ENCODE measurements at places on chromosomes 4 and X. TPM values are rescaled to one million over a fixed set of nuclear protein-coding genes. Genes with fewer than 3 reads are reported as not detected.

DNA sequence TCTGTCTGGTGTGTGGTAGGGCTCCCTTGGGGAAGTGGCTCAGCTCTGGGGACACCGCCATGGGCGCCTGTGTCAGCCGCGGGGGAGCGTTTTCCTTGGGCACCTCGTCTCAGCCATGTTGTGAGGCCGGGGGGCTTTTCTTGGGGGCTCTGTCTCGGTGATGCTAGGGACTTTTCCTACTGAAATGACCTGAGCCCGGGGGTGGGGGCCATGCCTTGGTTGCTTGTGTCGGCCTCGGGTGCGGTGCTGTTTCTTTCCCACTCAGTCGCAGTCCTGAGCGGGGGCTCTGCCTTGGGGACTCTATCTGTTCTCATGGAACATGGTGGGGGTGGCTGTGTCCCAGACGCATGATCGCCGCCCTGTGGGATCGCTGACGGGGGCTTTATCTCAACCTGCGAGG, 356 bp downstream of the CT45A1 start:
- no peak for DNase-seq

DNA sequence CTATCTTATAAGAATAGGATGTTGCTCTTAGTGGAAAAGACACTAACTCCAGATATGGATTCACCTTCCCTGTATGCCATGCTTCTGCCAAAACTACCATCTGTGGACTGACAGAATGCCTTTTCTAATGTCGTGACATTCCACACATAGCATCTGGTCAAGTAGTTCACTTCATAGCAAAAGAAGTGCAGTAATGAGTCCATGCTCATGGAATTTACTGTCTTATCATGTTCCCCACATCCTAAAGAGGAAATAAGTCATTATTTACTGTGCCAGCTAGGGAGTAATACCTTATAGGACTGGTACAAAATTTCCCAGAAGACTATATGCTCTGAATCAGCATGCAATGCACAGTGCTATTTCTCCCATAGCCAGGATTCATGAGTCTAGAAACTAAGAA, 562.4 kb downstream of the TLL1 start:
- DNase-seq, result peak; percentile 75

DNA sequence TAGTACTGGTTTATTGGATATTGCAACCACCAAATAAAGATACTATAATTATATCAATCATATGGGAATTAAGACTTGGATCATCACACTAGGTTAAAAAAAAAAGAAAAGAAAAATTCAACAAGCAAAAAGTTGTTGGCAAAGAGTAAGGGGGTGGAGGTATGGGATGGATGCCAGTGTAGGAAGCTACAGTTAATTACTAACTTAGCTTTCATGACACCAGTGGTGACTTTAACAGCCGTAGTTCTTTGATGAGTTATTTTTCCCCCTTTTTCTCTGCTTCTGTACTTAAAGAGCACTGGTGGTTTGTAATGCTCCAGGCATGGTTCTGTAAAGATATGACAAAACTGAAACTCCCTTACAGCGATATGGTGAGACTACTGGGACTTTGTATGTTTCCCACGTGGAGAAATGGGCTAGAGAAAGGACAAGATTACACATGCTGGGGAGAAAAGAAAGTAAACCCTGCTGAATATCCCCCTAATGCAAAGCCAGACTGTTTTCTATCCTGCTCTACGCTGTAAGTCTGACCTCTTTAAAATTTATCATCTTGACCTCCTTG, 210.8 kb downstream of the SPOCK3 start:
- DNase-seq, result no peak

DNA sequence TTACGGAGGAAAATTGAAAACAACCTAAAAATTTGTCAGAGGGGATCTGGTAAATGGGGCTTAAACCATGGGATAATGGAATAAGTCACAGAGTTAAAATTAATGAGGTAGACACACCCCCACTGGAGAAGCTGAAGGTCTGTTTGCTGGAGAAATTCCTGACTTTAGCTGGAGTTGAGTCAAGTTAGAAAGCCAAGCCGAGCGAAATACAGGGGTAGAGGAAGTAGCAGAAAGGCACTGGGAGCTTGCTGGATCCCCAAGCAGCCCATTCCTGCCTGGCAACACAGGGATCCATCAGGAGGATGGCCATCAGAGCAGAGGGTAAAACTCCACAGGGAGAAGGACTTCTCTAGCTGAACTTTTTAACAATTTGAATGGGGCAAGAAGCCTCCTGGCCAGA, 163.8 kb downstream of the ATRX start:
- DNase-seq, result no peak

GRCh38 chr4:53695540-53696463, 104.5 kb upstream of the LNX1 start:
- DNase-seq, result no peak

- no peak for DNase-seq
These were observed 25.6 kb upstream of the FRAS1 start for GRCh38 chr4:78031417-78031950.

- DNase-seq, result no peak
These were observed 13.6 kb upstream of the BMP2K start for GRCh38 chr4:78762529-78762928.

DNA sequence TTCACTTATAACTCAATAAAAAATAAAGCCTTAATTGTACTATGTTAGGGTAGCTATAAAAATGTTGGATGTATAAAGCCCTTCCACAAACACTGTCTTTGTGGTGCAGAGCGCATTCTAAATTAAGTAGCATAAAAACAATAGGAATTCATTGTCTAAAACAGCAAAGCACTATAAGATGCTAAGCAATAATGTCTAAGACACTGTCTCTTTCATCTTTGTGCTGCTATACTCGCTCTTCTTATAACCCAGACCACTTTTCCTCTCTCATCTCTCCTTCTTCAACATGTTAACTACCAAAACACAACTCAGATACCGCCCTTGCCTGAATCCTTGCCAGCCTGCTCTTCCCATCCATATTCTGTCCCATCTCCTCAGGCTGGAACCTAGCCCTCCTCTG, 170.0 kb downstream of the CENPC start:
- DNase-seq, result no peak

DNA sequence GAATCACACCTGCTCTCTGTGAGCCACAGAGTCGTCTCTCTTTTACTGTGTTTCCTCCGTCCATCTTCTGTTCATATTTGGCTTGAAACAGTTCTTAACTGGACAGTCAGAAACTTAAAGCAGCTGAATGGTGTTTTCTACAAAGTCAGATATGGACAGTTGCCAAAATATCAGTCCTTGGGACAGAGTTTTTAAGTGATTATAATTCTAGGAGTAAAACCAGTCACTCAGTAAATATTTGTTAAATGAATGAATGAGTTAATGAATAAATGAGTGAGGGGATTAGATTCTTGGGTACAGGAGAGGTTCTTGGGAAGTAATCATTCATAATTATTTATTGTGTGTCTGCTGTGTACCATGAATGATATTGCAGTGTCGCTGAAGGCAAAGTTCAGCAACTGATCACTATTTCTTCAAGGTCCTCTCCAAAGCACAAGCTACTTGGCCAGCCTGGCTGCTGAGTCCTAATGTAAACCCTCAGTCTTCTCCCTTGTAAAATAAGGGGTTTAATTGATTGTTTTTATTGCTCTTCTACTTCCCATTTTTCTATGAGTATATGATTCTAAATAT, 5.5 kb upstream of the SCRG1 start:
- DNase-seq, result no peak

- no peak for DNase-seq
These were observed 418.0 kb upstream of the PITX2 start for GRCh38 chr4:111040904-111041303.

- no peak for DNase-seq
These were observed 540.0 kb downstream of the SPRY1 start for GRCh38 chr4:123936621-123937043.

GRCh38 chr4:166535865-166536264, 662.8 kb downstream of the TLL1 start:
- peak; percentile 36 for DNase-seq

GRCh38 chrX:104045642-104046041, 5.9 kb downstream of the H2BW2 start:
- DNase-seq, result no peak

GRCh38 chrX:67353651-67354370, 190.0 kb upstream of the AR start:
- DNase-seq, result no peak

DNA sequence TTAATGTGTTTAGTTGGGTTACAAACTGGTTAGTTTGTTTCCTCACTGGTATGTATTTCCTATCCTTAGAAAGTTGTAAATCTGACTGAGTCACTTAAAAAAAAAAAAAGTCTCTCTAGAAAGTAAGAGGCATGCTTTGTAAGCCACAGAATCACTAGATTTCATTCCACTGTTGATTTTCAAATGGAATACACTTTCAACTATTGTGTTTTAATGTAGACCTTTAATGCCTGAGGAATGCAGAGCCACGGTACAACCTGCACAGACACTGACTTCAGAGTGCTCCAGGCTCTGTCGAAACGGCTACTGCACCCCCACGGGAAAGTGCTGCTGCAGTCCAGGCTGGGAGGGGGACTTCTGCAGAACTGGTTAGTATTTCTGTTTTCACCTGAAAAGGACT, 88.6 kb downstream of the HHIP start:
- no peak for DNase-seq

GRCh38 chr4:123304151-123304964, 92.2 kb upstream of the SPRY1 start:
- DNase-seq, result no peak

GRCh38 chr4:88659055-88659889, 38.4 kb downstream of the NAP1L5 start:
- DNase-seq, result peak; percentile 22

GRCh38 chr4:81678801-81679200, 207.1 kb upstream of the RASGEF1B start:
- no peak for DNase-seq

- DNase-seq, result no peak
These were observed 1137.6 kb downstream of the C4orf33 start for GRCh38 chr4:130233377-130234047.

DNA sequence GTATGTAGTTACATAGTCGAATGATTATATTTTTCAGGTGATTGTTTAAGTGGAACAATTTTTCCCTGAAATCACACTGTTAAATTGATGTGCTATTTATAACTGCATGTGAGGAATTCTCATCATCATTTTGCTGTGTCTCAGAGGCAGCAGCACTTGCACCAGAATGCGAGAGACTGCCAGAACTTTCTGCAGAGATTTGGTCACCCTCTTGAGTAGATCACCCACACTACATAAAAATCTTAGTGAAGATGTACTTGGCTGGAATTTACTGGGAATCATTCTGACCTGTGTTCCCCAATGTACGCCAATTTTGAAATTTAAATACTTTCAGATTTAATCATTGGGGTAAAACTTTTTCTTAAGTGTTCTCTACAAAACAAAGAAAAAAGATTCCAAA, 5.4 kb downstream of the UGT2B4 start:
- no peak for DNase-seq

GRCh38 chr4:138307319-138307718, 65.2 kb upstream of the SLC7A11 start:
- DNase-seq, result no peak

- no peak for DNase-seq
These were observed 11.2 kb upstream of the PRDX4 start for GRCh38 chrX:23656091-23656490.

- DNase-seq, result peak; percentile 69
These were observed 36.0 kb downstream of the RTL9 start for GRCh38 chrX:110394651-110395050.

DNA sequence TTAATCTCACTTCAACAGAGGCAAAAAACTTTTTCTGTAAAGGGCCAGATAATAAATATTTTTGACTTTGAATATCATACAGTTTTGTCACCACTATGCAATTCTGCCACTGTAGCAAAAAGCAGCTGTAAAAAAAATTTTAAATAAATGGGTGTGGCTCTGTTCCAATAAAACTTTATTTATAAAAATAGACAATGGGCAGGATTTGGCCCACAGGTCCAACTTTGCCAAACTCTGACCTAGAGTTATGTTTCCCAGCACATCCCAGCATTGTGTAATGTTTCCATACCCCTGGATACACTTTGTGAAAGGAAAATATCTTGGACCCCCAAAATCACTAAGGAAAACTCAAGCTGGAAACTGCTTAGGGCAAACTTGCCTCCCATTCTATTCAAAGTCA, 94.9 kb upstream of the USP38 start:
- no peak for DNase-seq

DNA sequence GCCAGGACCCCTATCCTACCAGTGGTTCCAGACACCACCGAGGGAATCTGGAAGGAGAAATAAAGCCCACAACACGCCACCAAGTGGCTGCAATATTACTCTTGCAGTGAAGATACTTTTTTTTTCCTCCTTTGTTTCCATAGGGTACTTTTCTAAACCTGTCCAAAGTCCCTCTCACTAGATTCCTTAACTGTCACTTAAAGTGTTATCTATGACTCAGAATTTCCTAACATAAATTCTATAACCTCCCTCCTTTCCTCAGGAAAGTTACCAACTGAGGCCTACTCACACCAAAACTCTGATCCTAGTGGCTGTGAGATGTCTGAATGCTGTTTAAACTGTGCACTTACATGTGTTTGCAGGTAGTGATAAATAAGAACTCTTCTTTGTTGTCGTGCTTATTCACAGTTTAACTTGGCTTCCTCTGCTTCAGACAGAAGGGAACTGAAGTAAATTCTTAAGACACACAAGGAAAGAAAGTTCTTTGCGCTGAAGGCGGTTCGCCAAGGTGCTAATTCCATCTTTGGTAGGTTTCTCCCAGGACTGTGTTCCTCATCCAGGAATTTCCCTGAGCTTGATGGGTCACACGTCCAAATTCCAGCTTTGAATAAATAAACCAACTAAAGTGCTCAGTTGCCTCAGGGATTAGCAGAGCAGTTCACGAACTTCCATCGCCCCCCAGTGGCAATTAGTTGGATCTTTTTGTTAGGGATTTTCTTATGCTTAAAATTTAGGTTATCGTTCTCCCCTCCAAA, 10.7 kb upstream of the HCCS start:
- peak; percentile 71 for DNase-seq

Gene USP46
- total RNA-seq, result 7.2 TPM

Gene CFI
- 1.7 TPM for total RNA-seq

Gene CT45A6
- total RNA-seq, result 32.5 TPM

Gene TMEM31
- total RNA-seq, result not detected

Gene ERCC6L
- 11.1 TPM for total RNA-seq

Gene WDR44
- total RNA-seq, result 10.1 TPM

Gene NUP54
- total RNA-seq, result 40.7 TPM

Gene NAP1L2
- 10.2 TPM for total RNA-seq

Gene SPANXN4
- total RNA-seq, result not detected

Gene TEX11
- not detected for total RNA-seq

Gene C4orf36
- 0.40 TPM for total RNA-seq

Gene SPACA5
- not detected for total RNA-seq

Gene TRIM61
- total RNA-seq, result not detected

Gene CCKAR
- 4.1 TPM for total RNA-seq
